Panc1 (cell line): ENCODE measurements at places on chromosomes 3 and 15. TPM values are rescaled to one million over a fixed set of nuclear protein-coding genes. Genes with fewer than 3 reads are reported as not detected.

DNA sequence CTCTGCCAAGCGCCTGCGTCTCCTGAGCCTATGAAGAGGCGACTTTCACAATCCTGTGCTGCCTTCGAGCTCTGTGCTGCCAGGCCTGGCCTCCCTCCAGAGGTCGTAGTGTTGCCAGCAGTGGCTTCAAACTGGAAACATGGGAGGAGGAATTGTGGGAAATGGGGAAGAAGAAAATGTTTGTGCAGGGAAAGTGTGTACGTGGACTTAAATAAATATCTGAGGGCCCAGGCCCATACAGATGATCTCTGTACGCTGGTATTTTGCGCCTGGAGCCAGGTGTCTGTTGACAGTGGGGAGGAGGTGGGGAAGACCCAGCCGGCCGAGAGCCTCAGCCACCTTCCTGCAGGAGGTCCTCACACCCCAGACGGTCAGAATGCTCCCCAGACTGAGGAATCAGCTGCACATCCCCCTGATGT, 44.6 kb downstream of the ZBTB38 start:
- H3K27ac ChIP-seq = peak overlapping the region; percentile 89
- H3K4me1 ChIP-seq = peaks cover 39% of the 10 kb centered on the region
- H3K36me3 ChIP-seq = 0 out of 2 replicates have a peak, but pooled peaks cover 2% of the 10 kb centered on the region
- DNase-seq = no peak

DNA sequence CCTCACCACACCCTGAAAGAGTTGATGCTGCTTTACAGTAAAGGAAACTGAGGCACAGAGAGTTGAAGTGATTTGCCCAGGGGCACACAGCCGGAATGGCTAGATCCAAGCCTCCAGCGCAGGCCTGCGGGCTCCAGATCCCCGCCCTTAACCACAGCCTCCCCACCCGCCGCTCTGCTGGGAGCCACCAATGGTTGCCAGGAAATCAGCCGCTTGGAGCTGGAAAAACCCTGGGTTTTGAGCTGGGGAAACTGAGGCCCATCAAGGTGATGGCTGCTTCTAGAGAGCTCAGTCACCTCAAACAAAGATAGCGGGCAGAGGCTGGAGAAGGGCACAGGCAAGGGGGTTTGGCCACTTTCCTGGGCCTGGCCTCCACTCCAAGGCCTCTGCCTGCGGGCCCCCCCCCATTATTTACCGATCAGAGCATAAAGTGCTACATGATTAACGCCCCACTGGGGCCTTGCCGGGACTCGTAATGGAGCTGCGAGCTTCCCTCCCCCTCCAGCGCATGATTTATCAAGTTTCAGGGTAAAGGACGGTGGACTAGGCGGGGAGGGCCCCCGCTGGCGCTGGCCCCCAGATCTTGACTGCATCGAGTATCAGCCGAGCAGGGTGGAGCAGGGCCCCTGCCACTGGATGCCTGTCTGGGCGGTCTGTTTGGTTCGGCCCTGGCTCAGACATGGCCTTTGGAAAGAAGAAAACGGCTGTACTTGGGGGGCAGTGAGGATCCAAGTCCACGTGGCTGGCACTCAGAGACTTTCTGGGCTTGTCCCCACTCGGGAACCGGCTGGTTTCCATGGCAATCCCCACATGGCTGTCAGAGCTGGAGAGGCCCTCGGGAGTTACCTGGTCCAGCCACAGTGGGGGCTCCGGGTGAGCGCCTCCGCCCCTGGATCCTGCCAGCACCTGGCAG, 9.1 kb downstream of the PLXND1 start:
- H3K36me3 ChIP-seq = no peaks in the 10 kb centered on the region
- DNase-seq = no peak
- H3K27me3 ChIP-seq = no peaks in the 10 kb centered on the region
- H3K4me3 ChIP-seq = peak overlapping the region; percentile 8

The KBTBD13 gene
- not detected for total RNA-seq

DNA sequence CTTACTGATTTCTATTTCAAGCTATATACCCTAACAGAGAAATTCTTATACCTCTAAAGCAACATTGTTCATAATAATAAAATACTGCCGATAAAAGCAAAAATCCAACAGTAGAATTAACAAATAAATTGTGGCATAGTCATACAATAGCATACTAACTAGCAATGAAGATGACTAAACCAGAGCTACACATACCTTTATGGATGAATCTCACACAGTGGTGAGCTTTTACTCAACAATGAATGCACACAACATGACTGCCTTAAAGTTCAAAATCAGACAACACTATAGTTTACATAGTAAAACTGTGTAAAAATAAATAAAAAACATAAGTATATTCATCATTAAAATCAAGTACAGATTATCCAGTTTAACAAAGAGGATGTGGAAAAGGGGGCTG, 99.1 kb downstream of the NR1I2 start:
- H3K36me3 ChIP-seq = no peaks in the 10 kb centered on the region
- no peaks in the 10 kb centered on the region for H3K27me3 ChIP-seq
- no peaks in the 10 kb centered on the region for H3K4me1 ChIP-seq
- H3K4me3 ChIP-seq = no peak overlapping the region
- no peak for DNase-seq
- no peak overlapping the region for H3K27ac ChIP-seq

DNA sequence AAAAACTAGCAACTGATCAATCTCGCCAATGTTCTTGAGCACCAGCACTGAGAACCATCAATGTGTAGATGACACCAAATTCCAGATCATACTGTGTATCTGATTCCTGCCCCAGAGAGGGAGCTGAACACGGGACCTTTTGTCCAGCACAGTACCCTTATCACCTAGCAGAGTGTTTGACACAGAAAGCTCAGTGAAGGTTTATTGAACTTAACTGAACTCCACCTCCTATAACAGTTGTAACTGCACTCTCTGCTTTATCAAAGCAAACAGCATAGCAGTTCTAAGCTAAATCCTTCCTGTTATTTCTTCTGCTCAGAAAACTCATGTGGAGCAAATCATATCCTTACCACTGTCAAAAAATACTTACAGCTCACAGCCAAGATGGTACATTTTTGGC, 183.4 kb upstream of the SLCO3A1 start:
- no peak for DNase-seq
- H3K27me3 ChIP-seq = 0 out of 2 replicates have a peak, but pooled peaks cover 2% of the 10 kb centered on the region
- H3K4me1 ChIP-seq = no peaks in the 10 kb centered on the region

The CYP1A2 gene
- total RNA-seq = not detected

The TUBGCP4 gene
- total RNA-seq = 31.9 TPM

GRCh38 chr3:128936341-128936740, 56.9 kb downstream of the ACAD9 start:
- no peaks in the 10 kb centered on the region for H3K4me1 ChIP-seq
- H3K4me3 ChIP-seq = no peak overlapping the region
- DNase-seq = no peak
- H3K27ac ChIP-seq = no peak overlapping the region
- H3K36me3 ChIP-seq = no peaks in the 10 kb centered on the region

DNA sequence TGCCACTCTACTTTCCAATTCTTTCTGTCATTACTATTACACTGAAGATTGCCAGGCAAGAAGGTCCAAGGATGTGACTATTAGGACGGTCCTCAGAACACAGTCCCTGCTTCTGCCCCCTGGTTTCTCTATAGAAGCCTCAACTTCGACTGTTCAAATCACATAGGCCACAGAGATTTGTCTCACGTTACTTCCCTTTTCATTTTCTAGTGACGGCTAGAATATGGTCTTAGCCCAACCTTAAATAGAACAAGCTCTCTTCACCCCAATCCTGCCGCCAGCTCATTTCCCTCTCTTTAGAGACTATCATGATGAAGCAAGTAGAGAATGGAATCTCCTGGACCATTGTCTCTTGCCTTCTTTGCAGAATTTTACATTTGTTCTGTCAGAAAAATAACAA, 84.9 kb downstream of the TIGIT start:
- no peaks in the 10 kb centered on the region for H3K4me1 ChIP-seq
- no peak overlapping the region for H3K27ac ChIP-seq
- DNase-seq = no peak
- no peaks in the 10 kb centered on the region for H3K36me3 ChIP-seq

- DNase-seq = no peak
- H3K36me3 ChIP-seq = no peaks in the 10 kb centered on the region
- H3K27me3 ChIP-seq = no peaks in the 10 kb centered on the region
- H3K4me3 ChIP-seq = no peak overlapping the region
- no peaks in the 10 kb centered on the region for H3K4me1 ChIP-seq
Observed at GRCh38 chr3:64341296-64341695, 116.0 kb upstream of the PRICKLE2 start.

- H3K27ac ChIP-seq = no peak overlapping the region
- H3K4me1 ChIP-seq = peaks cover 6% of the 10 kb centered on the region; the same call in 1 of the 2 replicates
- DNase-seq = no peak
Observed at GRCh38 chr3:170331143-170331542, 26.4 kb upstream of the SKIL start.

The ADPRH gene
- total RNA-seq = 7.8 TPM

The OR5AC2 gene
- total RNA-seq = not detected

The ROPN1B gene
- 0.26 TPM for total RNA-seq

- H3K4me3 ChIP-seq = no peak overlapping the region
- H3K4me1 ChIP-seq = no peaks in the 10 kb centered on the region
- no peaks in the 10 kb centered on the region for H3K36me3 ChIP-seq
- no peak for DNase-seq
Observed at GRCh38 chr3:142693136-142693853, 30.5 kb upstream of the TRPC1 start.

- no peak overlapping the region for H3K27ac ChIP-seq
- no peak overlapping the region for H3K4me3 ChIP-seq
- DNase-seq = peak; percentile 17
- peaks cover 4% of the 10 kb centered on the region; the same call in 1 of the 2 replicates for H3K4me1 ChIP-seq
- no peaks in the 10 kb centered on the region for H3K36me3 ChIP-seq
Observed at GRCh38 chr3:142958707-142959106, 4.8 kb downstream of the PAQR9 start.

- H3K4me1 ChIP-seq = no peaks in the 10 kb centered on the region
- H3K4me3 ChIP-seq = no peak overlapping the region
- no peaks in the 10 kb centered on the region for H3K27me3 ChIP-seq
- H3K36me3 ChIP-seq = no peaks in the 10 kb centered on the region
Observed at GRCh38 chr3:59990915-59991314, 941.1 kb upstream of the CFAP20DC start.
